ENCODE measurements at places on chromosomes 7 and 10.

DNA sequence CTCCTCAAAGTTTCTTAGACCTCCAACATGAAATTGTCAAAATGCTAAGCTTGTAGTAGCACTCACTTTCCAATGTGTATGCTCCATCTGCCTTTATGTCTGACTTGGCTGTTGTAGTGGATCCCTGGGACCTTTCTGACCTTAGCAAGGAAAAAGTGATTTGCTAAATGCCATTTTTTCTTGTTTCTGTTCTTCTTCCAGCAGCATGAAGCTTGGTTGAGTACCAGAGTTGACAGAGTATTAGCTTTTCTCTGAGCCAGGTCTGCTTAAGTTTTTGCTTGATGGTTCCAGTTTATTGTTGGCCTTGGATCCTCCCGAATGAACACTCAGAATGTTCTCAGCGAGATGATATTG is 168.7 kb downstream of the SND1 start:
- no peak for DNase-seq

DNA sequence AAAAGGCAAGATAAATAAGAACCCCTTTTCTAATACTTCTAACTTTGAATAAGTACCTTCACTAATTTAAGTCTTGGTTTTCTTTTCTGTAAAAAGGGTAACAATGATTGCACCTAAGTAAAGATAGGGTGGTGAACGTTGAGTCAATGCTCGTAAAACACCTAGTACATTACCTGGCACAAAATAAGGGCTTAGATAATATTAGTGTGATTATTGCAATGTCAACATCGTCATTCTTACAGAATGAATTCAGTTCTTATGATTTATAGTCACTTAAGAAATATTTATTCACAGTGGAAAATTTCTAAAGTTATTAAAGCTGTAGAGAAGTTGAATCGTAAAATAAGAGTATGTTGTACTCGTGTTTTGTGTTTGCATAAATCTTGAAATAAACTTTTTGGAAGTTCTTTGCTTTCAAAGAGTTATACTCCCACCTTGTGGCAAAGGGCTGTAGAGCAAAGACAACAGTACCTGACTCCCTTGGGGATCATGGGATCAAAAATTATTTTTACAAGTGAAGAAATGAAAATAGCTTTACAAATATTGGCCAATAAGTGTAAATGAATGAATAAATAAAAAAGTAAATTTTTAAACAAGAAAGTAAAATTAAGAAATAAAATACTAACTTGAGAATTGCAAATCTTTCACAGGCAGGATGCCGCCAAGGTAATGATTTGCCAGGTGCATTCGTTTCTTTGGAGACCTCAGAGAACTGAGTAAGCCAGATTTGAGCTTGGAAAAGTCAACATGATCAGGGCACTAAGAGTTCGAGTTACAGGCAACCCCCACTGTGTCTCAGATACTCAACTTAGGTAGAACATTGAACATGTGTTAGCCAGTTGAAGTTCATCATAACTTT is 285.8 kb upstream of the CACNA2D1 start:
- DNase-seq = no peak

- DNase-seq = no peak
Observed at GRCh38 chr10:230758-231157, 95.5 kb downstream of the ZMYND11 start.

- no peak for DNase-seq
Observed at GRCh38 chr7:114428211-114428610, 13.6 kb downstream of the FOXP2 start.

- no peak for DNase-seq
Observed at GRCh38 chr7:133530682-133531081, 277.8 kb downstream of the EXOC4 start.

DNA sequence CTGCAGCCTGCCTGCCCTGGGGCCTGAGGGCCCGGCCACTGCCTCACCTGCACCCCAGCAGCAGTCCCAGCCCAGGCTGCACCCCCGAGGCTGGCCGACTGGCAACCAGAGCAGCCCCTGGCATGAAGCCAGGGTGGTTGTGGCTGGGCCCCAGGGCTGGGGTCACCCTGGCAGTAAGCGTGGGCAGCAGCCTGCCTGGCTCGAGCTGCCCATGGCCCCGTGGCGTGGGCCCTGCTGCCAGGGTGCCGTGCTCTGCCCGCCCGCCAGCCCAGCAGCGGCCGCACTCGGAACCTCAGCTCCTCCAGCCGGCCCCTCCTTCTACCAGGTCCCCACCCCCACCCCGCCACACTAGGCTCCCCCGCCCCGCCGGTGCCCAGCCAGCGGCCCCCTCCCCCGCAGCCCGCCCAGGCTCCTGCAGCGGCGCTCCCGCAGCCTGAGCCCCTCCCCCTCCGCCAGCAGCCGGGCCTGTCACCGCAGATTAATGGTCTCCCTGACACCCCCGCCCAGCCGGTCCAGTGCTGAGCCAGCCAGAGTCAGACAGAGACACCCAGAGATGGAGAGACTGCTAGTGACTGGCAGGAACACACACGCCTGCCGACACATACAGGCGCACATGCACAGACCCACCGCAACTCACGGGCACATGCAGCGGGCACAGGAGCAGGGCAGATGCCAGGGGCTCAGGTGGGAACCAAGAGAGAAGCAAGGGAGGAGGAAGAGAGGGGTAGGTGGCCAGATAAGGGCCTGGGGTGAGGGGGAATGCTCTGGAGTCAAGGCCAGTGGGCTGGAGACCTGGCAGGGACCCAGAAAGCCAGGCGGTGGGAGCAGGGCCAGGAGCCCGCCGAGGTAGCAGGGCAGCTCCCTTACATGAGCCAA is 22.4 kb downstream of the KCNH2 start:
- no peak for DNase-seq

- no peak for DNase-seq
Observed at GRCh38 chr10:74705358-74705980, 120.9 kb upstream of the KAT6B start.

- no peak for DNase-seq
Observed at GRCh38 chr7:108367946-108368345, 88.3 kb downstream of the NRCAM start.

- no peak for DNase-seq
Observed at GRCh38 chr10:32317795-32318357, 29.1 kb downstream of the EPC1 start.

DNA sequence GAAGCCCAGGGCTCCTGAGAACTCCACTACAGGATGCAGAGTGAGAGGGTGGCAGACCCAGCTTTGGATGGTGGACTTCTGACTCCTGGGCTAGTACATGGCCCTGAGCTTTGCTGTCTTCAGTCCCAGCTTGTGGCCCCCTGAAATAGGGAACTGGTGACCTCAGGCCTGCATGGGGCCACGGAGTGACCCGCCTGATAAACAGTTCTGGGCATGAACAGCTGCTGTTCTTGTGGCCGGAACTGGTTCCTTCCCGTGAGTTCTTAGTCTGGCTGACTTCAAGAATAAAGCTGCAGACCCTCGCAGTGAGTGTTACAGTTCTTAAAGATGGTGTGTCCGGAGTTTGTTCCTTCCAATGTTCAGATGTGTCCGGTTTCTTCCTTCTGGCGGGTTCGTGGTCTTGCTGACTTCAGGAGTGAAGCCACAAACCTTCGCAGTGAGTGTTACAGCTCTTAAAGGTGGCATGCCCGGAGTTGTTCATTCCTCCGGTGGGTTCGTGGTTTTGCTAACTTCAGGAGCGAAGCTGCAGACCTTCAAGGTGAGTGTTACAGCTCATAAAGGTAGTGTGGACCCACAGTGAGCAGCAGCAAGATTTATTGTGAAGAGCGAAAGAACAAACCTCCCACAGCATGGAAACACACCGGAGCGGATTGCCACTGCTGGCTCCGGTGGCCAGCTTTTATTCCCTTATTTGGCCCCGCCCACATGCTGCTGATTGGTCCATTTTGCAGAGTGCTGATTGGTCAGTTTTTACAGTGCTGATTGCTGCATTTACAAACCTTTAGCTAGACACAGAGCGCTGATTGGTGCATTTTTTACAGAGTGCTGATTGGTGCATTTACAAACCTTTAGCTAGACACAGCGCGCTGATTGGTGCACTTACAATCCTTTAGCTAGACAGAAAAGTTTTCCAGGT is 268.0 kb downstream of the ZEB1 start:
- no peak for DNase-seq

DNA sequence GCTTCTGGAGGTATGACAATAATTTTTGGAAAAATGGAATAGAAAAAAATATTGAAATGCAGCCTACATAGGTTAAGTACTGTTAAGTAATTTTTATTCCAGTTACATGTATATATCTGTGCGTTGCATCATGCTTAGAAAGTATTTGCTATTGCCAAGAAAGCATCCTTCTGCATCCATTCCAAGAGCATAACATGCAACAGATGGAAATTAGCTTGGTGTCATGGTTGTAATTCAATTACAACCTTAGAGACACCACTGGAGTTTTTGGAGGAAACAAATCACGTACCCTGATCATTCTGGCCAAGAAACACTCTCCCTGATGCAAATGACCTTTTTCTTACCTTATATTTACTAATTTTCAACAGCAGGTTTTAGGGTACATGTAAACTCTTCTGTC is 1.7 kb downstream of the AKR1B1 start:
- DNase-seq = no peak

GRCh38 chr10:17228091-17229015 is at the start of gene VIM:
TSS of gene VIM (plus strand) at chr10:17228241. CDS start at chr10:17229423, 1,182 bp downstream.
- DNase-seq = peak; percentile 55

DNA sequence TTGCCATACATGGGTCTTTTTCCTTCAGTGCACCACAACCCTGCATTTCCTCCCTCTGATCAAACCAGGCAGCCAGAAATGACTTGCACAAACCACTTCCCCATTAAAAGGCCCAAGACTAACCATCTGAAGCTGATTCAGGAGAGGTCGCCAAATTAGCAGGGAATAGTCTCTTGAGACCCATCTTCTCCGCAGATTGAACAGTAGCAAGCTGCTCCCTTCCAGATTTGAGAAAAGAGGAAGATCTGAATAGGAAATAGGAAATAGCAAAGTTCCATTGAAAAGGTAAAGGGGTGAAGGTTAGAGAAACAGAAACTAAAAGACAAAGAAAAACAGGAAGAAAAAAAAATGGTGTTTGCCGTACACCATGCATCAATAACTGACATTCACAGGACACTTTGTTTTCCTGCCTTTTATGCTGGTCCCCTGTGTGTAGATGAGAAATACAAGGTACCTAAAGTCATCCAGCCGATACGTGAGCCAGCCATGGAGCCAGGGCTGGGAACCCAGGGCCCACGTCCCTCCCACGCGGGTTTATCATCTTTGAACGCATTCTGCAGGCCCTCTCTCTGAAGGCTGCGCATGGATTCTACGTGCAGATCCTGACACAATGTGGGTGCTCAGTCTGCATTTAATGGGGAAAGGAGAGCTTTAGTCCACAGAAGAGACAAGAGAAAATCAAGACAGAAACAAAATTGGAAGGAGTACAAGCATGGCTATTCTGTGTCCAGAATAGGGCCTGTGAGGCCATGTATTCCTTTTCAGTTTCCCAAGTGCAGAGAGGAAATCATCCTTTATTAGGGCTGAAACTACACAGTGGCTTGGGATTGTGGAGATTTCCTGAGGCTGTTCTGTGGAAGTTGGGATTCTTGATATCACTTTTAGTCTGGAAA is 268.4 kb upstream of the NPVF start:
- no peak for DNase-seq

DNA sequence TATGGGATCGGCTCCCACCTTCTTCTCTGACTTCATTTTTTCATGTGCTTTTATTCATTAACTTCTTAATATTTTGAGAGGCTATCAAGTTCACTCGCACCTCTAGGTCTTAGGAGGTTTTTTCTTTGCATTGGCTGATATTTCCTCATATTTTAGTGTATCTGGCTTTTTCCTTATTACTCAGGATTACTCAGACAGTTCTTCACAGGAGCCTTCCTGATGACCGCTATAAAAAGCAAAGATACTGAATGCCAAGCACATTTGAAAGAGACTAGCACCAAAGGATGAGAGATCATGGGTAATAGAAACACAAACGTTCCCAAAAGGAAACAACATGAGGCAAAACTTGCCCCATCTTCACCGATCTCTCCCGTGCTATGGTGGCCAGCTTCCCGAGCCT is 409.2 kb upstream of the KLF6 start:
- DNase-seq = no peak

GRCh38 chr7:150923196-150923595 is 54.9 kb downstream of the KCNH2 start:
- DNase-seq = no peak

DNA sequence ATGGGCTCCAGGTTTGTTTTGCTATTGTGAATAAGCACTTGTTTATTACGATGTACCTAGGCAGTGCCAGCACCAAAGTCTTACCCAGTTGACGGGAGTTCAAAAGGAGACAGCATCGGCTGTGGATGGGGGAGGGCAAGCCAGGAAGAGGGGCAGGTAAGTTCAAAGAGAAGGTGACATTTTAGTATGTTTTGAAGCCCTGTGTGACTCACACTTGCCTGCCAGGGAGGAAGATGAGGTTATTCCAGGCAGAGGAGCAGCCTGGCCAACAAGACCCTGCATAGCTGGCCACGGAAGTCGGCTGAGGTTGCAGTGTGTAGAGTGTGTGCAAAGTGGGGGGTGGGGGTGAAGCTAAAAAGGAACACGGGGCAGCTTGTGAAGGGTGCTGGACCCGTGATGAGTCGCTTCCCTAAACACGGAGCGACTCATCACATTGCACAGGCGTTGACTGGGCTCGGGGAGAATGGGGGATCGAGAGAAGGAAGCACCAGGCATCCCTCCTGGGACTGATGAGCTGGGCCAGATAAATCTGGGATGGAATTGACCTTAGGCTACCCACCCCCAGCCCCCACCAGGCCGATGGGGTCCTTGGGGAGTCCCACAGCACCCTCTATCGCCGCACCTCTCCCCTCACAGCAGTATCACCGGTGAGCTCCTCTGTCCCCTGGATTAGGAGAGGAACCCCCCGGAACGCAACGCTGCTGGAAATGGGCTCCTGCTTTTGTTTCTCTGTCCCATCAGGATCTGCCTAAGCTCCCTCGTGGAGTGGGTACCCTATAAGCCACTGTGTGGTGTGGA is 97.9 kb upstream of the IKZF1 start:
- DNase-seq = no peak

GRCh38 chr7:151647874-151648273 is 128.2 kb upstream of the RHEB start:
- no peak for DNase-seq

DNA sequence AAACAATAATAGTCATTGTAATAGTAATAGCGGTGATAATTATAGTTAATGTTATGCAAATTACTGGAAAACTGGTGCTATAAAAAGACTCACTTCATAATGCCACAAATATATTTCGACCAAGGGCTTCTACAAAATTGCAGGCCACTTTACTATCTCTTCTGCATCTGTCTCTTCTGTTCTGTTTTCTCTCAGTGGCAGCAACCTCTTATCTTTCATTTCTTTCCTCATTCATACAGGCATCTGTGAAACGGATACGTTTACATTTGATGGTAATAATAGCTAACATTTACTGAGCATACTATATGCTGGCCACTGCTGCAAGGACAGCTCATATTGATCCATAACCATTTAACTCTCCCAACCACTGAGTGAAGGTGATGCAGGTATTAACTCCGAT is 537.4 kb upstream of the PFKP start:
- DNase-seq = no peak

DNA sequence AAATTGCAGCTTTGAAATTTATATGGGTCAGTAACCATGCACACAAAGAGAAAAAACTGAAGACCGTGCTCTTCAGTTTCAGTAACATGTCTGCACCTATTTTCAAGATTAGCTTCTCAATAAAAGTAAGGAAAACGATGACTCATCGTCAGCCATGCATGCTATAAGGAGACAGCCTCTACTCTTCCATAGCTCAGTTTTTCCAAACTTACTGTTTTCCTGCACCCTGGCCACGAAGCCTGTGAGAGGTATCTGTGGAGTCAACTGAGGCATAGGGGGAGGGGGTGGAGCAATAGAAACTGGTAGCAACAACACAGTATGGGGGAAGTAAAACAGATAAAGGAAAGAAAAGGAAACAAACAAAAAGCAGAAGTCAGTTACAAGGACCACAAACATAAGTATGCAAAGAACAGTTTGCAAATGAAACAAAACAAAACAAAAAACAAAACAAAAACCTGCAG is 58.0 kb downstream of the PDSS1 start:
- DNase-seq = no peak

GRCh38 chr10:72483471-72483870 is 128.8 kb upstream of the DNAJB12 start:
- DNase-seq = no peak

Data from stimulated activated CD8-positive, alpha-beta memory T cell treated with anti-CD3 and anti-CD28 coated beads, Interleukin-15, amount 100 ng/mL, for 24 hours (primary cell).